ENCODE measurements at places on chromosomes 11 and 22.
A peak's percentile ranks its signal among the peaks of the same experiment; 100 is the strongest.

DNA sequence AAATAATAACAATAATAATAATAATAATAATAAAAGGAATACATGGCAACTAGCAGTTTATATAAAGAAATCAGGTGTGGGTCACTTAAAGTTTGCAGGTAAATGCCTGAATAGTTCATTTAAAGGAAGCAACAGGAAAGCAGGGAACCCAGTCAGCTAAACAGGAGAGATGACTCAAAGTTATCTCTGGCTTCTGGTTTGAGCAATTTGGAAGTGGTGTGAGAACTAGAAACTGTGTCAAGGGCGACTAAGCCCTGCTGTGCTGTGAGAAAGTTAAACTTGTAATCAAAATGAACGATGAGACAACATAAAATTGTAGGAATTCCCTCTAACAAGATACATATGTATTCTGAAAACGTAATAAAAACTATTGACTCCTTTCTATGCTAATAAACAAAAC is 35.5 kb downstream of the SLC22A9 start:
- no peak for DNase-seq

- no peak for DNase-seq
Measured at GRCh38 chr11:130426837-130427341, 1.5 kb downstream of the ADAMTS8 start.

DNA sequence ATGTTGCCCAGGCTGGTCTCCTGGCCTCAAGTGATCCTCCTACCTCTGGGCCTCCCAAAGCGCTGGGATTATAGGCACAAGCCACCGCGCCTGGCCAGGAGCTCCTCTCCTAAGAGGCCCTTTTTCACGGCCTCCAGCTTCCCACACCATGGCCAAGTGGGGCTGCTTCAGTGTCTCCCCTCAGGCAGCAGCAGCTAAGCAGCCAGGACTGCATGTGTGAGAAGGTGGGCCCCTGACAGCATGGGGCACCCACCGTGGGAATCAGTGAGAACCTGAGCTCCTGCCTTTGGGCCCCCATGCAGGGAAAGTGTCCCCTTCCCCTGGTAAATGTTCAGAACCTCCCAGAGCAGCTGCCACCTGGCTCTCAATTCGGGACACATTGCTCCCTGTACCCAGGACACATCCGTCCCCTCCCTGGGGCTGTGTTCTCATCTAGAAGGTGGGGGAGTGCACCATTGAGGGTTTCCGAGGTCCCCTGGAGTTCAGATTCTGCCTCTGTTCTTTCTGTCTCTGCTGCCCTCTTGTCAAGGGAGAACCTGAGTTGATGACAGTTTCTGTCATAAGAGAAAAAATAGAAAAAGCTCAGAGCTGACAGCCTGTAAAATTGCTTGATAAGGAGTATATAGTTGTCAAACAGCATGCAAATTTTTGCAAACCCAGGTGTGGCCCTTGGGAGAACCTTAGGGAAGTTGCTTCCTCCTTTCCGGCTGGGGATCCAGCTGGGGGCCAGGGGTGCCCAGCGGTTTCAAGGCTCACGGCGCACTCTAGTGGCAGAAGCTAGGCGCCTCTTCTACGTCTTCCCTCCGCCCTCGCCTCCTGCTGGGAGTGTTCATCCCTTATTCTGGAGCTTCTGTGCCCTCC is 29.7 kb downstream of the FAM83F start:
- DNase-seq: peak; percentile 36

DNA sequence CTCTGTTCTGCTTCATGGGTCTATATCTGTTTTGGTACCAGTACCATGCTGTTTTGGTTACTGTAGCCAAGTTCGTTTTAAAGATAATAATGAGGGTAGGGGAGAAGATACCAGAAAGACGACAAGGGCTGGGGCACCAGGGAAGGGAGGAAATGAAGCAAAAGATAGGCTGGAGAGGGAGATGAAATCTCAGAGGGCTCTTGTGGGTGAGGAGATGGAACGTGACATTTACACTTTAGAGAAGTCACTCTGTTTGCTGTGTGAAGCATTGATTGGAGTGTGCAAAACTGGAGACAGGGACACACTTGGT is 33.5 kb downstream of the OR4D9 start:
- no peak for DNase-seq

DNA sequence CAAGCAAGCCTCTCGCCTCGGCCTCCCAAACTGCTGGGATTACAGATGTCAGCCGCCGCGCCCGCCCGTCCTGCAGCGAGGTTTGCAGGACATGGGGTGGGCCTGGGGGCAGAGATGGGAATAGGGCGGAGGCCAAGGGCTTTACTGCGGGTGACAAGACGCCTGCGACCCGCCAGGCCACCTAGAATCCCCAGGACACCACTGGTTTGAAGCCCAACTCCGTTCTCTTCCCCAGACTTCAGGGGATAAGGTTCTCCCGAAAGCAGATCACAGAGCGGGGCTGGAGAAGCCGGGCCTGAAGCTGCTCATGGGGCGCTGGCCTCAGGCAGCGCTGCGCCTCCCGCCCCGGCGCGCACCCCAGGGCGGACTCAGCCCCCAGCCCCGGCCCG is 354 bp downstream of the POLR2L start:
- DNase-seq: no peak

- DNase-seq: peak; percentile 13
Measured at GRCh38 chr11:39374963-39375698, 2084.3 kb downstream of the LRRC4C start.

- DNase-seq: no peak
Measured at GRCh38 chr22:28773461-28773867, 969 bp downstream of the CCDC117 start.

GRCh38 chr22:23248583-23248982 is 68.3 kb downstream of the BCR start:
- DNase-seq: no peak

DNA sequence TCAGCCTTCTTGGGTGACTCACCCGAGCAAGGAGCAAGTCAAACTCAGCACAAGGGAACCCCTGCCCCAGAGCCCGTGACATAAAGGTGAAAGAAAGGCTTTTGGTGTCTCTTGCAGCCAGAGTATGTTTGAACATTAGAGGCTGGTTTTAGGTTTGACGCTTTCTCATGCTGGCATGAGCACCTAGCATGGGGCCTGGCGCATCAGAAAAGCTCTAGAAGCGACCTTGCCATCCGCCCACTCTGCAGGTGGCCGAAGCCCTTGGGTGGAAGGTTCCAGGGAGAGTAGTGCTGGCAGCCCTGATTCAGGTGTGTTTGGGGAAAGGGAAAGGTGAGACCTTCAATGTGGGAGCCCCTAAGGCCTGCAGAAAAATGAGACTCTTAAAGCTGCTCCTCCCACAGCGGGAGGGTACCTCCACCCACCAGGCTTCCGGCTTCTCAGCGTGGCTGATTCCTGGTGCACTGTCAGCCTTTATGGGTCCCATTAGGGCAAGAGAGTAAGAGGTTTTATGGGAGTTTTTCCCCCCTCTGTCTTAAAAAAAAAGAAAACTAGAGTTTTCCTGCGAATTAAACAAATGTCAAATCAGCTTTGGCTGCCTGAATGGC is 88.4 kb downstream of the GRIK4 start:
- DNase-seq: no peak

DNA sequence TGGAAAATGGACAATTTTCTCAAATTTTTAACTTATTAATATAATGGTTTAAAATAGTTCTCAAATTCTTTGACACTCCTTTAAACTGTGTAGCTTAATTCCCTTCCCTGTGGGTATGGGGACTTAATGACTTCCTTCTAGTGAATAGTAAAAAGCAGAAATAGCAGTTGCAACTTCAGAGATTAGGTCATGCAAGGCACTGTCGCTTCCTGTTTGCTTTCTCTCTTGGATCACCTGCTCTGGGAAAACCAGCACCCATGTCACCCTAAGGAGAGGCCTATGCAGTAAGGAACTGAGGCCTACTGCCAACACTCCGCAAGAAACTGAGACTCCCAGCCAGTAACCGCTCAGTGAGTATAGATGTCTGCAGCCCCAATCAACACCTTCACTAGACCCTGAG is 5.5 kb upstream of the PANX3 start:
- no peak for DNase-seq

- DNase-seq: no peak
Measured at GRCh38 chr11:102926961-102927623, 28.4 kb downstream of the MMP13 start.

- no peak for DNase-seq
Measured at GRCh38 chr11:132674151-132674550, 858.1 kb downstream of the OPCML start.

DNA sequence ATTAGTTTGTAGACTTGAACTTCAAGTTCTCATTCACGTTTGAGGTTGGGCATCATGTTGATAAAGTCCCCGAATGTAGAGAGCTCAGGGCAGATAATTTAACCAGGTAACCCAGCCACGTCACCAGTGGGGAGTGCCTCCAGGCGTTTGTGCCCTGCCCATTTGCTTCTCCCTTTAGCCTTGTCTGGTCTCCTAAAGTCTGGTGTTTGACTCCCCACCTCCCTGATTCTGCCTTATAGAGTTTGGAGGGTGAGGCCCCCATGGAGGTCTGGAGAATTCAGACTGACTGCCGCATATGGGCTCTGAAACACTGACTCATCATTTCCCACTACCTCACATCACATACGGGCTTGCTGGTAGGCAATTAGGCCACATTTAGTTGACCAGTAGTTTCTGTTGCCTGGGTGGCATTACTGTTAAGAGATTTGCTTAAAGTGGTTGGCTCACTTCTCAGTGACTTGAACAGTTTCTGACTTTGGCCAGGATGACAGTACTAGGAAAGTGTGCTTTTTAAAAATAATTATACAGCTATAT is 99.3 kb upstream of the GAL start:
- DNase-seq: no peak

DNA sequence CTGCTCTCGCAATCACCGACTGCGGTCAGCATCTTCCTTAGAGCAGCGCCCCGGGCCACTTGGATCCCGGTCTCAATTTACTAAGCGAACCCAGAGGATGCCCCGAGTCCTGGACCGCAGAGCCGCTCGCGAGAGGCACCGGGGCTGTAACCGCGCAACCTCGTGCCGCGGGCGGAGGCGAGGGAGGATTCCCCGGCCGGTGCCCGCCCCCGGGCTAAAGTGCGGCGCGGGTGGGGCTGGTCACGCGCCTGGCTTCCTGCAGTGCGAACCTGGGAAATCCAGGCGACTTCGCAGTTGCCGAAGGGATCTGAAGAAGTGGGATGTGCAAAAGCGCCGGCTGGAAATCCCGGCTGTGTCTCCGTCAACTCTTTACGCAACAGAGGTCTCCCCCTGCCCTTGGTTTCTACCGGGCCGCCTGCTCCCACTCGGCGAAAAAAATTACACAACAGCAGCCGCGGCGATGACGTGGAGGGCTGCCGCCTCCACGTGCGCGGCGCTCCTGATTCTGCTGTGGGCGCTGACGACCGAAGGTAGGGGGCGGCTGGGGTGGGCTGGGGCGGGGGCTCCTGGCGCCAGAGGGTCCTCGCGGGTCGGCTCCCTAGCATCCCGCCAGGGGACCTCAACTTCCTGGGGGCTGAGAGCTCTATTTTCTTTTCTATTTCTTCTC is at the start of gene NCR3LG1:
Gene NCR3LG1, plus strand, starts transcription at position 291 of the 667 bp plus-strand sequence. Its CDS starts 170 bp downstream, at position 461.
- DNase-seq: peak; percentile 58

- no peak for DNase-seq
Measured at GRCh38 chr11:31767066-31767465, 44.1 kb downstream of the PAX6 start.

DNA sequence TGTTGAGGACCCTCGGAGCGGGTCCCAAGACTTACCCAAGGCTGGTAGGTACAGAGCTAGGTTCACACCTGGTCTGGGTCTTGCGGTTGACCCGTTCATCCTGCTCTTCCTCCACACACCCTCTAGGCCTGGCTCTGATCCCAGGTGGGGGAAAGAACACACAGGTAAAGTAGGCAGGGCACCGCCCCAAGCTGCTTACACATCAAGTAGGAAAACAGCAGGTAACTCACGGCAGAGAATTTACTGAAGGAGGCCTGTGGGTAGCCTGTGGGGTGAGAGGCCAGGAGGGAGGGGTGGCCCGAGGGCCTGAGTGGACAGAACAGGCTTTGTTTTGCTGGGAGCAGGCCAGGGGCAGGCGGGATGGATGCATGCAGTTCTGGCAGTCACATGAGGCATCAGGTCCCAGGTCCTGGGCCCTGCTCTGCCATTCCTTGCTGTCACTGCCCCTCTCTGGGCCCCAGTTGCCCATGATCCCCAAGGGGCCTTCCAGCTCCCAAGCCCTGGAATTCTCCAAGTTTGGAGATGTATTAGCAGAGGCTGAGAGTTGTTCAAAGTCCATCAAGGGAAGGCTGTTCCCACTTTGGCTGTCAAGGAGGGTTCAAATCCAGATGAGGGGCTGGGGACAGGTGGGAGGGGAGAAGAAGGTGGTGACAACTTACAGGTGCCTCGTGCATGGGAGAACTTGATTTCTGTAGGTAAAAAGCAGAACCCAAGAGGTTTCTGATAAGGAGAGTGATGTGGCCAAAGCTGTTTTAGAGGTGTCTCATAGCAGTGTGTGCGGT is 5.7 kb downstream of the TSKU start:
- DNase-seq: peak; percentile 1

DNA sequence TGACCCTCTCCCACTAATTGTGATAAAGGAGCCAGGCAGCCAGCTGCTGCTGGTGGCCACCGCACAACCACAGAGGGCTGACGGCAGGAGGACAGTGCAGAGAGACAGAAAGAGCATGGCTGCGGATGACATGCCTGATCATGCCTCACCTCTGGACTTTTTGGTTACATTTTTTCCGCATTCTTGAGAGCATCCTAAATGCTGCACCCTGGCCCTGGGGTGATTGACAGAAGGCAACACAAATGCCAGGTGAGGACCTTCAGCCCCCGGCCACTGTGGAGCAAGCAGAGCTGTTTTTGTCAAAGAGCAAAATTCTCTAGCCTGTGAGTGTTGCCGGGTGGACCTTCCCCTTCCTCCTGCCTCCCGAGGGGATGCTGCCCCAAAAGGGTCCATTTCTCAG is 78.5 kb downstream of the RPS6KA4 start:
- DNase-seq: no peak

DNA sequence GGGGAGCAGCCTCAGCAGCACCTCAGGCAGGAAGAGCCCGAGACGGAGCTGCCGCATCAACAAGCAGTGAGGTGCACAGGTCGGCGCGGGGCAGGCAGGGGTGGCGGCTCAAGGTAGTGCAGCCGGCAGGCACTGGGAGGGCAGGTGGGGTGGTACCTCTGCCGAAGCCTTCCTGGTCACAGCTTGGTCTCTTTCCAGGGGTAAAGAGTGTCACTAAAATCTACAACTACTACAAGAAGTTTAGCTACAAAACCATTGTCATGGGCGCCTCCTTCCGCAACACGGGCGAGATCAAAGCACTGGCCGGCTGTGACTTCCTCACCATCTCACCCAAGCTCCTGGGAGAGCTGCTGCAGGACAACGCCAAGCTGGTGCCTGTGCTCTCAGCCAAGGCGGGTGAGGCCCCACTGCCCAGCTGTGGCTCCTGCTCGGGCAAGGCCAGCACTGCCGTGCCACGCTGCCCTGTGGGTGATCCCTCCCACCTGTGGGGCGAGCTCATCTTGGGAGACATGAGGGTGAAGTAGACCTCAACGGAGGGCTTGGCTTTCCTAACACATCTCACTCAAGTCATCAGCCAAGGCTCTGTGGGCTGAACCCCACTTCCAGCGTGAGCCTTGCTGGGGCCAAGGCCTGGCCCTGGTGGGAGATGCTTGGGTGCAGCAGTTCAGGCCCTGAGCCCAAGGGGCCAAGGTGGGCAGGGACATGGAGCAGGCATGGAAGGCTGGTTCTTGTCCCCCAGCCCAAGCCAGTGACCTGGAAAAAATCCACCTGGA is 13.6 kb downstream of the GATD1 start:
- no peak for DNase-seq

- DNase-seq: no peak
Measured at GRCh38 chr11:10327254-10327653, 22.4 kb downstream of the ADM start.

GRCh38 chr11:126989942-126990715 is 10.4 kb downstream of the KIRREL3 start:
- DNase-seq: peak; percentile 5

Measured in CD8-positive, alpha-beta memory T cell (primary cell).